ENCODE measurements at places on chromosomes 2 and 18.

DNA sequence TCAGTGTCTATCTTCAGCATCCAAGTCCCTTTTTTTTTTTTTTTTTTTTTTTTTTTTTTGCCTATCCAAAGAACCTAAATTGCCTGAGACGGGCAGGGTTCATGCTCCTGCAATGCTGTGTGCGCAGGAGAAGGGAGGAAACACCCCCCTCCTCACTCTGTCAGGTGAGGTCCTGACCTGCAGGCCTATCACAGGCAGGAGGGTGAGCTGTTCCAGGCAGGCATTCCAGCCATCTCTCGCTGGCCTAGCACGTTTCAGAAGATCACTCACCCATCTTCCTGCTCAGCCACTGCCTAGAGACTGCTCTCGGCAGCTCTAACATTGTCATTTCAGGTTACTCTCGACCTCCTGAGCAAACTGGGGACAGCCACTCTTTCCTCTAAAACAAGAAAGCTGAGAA, 48.4 kb upstream of the LAPTM4A start:
- no peak for DNase-seq

DNA sequence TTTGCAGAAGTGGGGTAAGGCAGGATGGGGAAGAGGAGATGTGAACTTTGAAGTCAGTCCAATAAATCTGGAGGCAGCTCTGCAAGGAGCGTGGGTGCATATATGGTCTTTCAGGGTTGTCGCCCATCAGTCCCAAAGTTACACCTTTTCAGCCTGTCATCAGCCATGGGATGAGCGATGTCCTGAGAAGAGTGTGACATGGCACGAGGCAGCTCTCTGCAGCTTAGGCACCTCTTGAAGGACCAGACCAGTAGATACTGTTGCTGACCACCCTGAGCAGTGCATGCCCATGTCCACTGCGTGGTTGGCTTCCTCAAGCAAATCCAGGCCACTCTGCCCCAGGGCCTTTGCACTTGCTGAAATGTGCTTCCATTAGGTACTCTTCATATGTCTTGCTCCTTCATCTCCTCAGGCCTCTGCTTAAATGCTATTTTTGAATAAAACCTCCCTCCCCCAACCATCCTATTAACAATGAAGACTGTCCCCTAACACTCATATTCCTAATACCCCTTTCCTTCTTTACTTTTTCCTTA, 171.7 kb downstream of the ACTR3 start:
- no peak for DNase-seq

DNA sequence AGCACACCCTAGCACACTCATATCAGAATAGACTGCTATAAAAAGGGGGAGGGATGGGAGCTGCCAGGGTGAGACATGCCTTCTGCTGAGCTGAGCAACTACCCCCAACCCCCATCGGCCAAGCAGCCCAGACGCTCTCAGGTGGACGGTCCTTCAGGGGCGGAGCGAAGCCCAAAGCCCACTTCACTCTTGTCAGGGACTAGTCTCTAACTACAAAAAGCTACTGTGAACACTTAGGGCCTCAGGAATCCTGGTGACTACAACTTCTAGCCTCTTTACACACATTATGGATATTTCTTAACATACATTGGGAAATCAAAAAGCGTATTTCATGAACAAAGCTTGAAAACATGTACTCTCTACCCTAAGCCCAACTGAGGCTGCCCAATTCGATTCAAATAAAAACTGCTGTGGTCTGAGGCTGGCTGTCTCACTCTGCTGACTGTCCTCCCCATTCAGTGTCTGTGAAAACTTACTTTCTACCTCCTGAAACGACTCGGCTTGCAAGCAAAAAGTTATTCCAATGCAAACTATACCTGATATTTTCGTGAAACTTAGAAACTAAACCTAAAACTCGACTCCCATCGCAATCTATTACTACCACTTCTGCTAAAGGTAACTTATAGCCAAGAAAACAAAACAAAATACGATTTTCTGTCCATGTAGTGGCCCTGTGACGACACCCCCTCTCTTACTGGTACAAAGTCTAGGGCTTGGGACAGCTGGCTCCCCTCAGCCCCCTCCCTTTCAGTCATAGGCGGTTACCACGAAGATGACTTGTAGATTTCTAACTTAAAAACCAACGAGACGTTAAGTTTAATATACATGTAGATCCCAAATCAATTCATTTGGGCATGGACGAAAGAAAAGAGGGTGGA, 1.2 kb downstream of the SERTAD2 start:
- DNase-seq, result peak; percentile 86

DNA sequence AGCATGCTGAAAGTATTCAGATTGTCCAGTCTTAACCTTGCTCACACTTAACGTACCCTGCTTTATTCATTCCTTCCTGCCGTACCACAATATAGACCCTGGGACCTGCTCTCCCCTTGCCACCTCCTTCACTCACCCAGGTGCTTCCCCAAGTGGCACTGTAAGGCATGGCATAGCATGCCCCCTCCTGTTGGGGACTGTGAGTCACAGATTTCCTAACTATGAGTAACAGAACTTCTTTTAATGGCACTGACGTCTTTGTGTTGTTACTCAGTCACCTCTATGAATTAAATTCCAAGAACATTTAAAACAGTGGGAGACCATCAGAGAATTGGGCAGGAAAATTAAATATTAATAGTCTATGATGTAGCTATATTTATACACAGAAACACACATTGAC, 117.2 kb downstream of the CTNNA2 start:
- no peak for DNase-seq

GRCh38 chr2:2824588-2824987, 493.5 kb upstream of the MYT1L start:
- DNase-seq, result peak; percentile 53

- no peak for DNase-seq
These were observed 16.2 kb downstream of the KLF7 start for GRCh38 chr2:207149249-207150213.

DNA sequence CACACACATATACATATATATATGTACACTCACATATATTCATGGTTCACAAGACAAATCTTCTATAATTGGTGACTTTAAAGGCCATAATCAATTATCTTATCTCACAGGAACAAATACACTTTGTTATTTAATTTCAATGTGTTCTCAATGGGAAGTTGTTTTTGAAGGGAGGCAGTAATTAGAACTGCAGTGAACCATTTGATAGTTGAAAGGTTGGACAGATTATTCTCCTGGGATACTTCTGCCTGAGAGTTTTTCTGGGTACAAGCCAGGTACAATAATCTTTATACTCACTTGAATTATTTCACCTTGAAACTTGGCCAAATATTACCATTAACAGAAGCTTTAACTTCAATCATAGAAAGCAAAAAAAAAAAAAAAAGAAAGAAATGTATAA, 546.6 kb upstream of the LRRTM4 start:
- no peak for DNase-seq

DNA sequence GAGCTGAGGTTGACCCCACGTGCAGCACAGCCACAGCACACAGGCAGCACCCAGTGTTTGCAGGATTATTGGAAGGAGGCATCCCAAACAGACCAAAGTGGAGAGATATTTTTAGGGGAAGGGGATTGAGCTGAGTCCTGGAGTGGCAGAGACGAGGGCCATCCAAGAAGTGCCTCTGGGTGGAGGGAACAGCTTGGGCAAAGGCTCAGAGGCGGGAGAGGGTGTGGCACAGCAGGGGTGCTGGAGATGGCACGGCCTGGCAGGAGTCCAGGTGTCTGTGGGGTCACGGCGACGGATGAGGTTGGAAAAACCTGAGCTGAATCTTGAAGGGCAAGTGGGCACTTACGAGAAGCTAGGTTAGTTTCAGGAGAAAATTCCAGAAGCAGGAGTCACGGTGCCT, 60.6 kb downstream of the INHBB start:
- no peak for DNase-seq

- no peak for DNase-seq
These were observed 117.4 kb upstream of the CWC22 start for GRCh38 chr2:180124273-180125139.

- no peak for DNase-seq
These were observed 184.2 kb downstream of the ZNF385B start for GRCh38 chr2:179677077-179677688.

DNA sequence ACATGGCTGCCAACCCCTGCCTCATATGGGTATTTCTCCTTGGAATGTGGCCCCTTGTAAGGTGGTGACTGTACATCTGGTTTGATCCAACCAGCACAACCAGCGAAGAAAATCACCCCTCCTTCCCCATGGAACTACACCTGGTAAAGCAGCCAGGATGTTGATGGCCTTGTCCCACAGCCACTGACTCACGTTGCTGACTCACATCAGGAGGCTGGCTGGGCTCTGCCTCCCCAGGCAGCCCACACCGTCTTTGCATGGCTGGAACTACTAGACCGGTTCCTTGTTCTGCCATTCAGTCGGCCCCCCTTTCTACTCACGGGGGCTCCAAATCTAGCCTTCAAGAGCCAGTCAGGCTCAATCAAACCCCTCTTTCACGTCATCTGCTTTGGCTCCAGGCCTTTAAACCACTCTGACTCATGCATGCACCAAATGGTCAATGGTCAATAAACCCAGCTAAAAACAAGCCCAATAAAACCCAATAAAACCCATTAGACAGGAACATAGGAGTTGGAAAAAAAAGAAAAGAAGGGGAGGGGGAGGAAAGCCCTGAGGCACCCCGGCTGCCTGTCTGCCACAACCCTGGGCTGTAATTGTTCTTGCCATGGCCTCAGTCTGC, 114.8 kb downstream of the PLB1 start:
- no peak for DNase-seq

DNA sequence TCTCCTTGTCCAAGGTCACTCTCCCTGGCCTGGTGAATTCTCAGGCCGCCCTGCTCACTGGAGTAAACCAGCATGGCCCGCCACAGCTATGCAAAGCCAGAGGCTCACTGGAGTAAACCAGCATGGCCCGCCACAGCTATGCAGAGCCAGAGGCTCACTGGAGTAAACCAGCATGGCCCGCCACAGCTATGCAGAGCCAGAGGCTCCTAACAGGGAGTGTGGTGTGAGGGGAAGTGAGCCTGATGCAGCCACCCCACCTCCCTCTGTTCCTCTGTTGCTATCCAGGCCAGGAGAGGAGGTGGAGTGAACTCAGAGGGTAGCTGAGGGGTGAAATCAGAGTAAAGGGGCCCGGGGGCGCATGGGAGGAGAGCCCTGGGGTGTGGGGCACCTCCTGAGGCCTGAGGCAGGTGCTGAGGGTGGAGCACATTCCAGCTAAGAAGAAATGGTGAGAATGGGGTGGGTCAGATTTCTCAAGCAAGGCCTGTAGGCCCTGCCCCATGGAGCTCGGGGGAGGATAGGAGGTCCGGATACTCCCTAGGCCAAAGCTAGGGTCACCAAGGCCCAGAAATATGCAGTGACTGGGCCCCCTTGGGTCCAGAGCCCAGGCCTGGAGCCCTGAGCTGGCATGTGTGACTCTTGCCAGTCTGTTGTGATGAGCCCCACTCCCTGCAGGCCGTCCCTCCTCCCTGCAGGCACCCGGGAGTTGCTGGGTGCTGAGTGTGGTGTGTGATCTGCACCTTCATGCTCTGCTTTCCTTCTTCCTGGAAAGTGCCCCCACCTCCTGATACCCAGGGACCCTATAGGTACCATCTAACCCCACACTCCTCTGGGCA, 1.5 kb downstream of the ATP6V1B1 start:
- DNase-seq, result no peak

GRCh38 chr2:72138921-72139381, 8.7 kb downstream of the CYP26B1 start:
- peak; percentile 9 for DNase-seq

DNA sequence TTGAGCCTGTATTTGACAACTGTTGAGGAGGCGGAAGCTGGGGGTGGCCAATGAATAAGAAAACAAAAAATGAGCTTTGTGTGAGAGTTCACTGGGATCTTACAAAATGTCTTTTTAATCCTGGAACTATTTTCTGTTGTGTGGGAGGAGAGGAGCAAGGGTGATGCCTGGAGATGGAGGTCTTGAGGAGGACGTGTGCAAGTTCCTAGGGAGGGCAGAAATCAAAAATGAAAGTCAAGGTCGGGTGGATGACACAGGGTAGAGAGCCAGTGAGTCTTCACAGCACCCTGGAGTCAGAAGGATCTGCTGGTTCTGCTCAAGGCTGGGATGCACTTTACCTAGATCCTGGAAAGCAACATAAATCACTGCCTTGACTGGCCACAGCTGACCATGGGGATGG, 180.3 kb upstream of the PKDCC start:
- DNase-seq, result no peak

GRCh38 chr2:68878753-68879152, 7.6 kb upstream of the BMP10 start:
- no peak for DNase-seq

DNA sequence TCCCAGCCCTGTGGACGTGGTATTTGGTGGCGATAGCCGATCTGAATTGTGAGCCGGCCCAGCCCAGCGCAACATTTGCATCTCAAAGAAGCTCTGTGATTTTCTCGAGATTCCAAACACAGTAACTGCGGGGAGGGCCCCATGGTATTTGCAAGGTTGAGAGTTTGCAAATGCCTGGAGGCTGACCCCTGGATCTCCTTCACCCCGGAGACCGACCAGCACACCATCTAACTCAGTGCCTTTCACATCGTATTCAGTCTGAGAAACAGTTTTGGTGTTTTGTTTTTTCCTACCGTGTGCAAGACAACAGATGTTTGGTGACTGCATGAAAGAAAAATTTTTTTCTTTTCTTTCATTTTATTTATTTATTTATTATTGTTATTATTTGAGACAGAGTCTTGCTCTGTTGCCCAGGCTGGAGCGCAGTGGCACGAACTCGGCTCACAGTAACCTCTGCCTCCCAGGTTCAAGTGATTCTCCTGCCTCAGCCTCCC, 40.3 kb downstream of the MYCN start:
- DNase-seq, result no peak
